T1000 (cell line): ENCODE measurements at places on chromosomes 2 and 18.

- no peak for DNase-seq
Measured at GRCh38 chr2:10478916-10479315, 30.8 kb upstream of the ODC1 start.

GRCh38 chr2:38185012-38185491 is 109.1 kb upstream of the CYP1B1 start:
- no peak for DNase-seq

GRCh38 chr2:43184339-43184895 is 42.0 kb downstream of the ZFP36L2 start:
- DNase-seq: no peak

DNA sequence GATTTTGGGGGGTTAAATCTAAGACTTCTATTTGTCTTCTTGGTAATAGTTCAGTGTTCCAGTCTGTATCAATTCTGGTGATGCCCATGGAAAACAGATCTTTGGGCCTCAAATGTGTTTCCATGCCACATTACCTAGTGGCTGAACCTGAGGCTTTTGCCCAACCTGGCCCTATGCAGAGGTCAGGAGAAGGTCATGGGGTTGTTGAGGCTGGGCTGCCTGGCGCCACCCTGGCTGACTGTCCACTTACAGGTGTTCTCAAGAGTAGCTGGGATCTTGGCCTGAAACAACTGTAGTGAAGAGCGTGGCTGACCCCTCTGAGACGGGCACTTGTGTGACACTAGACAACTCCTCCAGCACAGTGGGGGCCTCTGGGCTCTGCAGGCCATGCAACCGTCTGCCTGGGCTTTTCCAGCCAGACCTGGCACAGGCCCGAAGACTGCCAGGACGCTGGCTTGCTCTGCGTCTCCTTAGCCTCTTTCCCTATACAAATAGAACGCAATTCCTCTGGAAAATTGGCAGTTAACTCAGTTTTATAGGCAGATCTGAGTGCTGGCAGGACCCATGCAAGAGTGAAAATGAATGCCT is 127.8 kb downstream of the TRIM43 start:
- no peak for DNase-seq

DNA sequence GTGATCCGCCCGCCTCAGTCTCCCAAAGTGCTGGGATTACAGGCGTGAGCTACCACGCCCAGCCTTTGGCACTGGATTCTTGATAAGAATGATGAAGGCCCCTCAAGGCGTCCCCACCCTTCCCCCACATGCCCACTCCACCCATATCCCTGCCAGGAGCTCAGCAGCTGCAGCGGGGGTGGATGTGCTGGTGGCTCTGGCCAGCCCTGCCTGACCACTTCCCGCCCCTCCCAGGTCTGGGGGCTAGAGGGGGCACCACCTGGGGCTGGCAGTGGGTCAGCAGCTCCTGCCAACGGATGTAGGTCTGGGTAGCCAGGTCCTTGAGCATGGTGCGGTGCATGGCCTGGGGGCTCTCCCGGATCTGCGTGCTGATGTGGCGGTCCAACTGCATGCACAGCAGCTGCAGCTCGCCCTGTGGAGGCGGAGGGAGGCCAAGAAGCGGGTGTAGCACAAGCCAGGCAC is 7.8 kb upstream of the SEMA4C start:
- no peak for DNase-seq

DNA sequence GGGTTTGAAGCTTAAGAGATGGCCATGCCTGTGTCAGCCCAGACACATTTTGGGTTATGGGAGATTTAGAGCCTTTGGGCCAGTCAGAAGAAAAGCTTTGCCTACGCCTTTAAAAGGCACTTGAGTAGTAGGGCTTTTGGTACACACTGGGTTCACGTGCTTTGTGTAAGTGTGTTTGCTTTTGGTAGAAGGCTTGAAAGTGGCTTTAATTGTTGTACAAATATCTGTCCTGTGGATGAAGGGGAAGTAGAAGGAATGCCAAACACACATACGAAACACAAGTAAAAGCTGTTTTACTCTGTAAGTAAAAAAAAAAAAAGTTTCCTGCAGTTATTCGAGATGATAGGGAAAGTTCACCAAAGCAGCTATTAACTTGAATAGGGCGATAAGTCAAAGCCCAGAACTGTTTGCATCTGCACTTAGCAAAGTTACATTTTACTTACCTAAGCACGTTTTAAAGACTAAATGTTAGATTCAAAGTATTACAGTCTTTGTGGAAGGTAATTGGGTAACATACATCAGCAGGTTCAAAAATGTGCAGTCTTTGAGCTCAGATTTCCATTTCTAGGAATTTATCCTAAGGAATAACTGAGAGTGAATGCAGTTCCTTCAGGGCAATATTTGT is 75.4 kb downstream of the STK25 start:
- no peak for DNase-seq

DNA sequence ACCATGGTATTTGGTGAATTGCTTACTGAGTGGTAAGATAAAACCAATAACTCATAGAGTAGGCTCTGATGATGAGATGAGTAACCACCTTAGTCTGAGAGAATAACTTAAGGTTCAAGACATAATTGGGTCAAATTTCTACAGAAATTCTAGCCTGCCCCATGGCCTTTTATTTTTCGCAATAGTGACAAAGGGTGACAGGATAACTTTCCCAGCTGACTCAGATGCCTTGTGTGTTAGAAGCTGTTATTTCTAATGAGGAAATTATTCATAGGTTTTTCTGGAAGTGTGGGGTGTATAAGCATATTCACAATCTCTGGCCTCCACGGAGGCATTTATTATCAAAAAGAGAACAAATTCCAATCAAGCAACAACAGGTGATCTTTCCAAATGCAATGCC is 159.0 kb downstream of the NUP35 start:
- no peak for DNase-seq

DNA sequence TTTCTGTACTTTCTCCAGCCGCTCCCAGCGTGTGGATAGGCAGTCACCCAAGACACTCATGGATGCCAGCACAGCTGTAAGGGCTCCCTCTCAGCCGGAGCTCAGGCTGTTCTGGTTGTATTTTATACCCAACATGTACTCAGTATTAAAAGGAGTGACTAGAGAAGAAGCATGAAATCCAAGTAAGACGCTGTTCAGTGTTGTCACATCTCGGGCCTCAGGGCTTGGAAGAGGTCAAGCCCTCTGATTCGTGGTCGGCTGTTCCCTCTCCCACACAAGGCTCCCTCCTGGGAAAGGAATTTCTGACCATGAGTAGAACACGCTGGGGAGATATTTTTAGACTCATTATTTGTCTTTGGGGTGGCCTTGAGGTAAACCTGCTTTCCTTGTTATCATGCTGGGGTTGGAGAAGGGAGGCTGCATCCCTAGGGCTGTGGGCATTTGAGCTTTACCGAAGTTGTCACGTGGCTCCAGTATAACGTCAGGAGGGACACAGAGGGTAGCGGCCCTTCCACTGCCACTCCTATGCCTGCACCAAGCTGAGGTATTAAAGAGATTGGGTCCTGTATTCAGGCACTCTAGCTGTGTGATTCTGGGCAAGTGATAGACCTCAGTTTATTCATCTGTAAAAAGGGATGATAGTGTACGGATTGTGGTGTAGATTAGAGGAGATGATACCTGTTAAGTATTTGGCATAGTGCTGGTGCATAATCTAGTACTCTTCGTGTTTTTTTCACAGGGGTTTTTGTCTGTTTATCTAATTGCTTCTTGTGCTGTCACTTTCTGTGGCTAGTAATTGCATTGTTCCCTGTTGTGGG is 34.1 kb downstream of the HK2 start:
- no peak for DNase-seq

DNA sequence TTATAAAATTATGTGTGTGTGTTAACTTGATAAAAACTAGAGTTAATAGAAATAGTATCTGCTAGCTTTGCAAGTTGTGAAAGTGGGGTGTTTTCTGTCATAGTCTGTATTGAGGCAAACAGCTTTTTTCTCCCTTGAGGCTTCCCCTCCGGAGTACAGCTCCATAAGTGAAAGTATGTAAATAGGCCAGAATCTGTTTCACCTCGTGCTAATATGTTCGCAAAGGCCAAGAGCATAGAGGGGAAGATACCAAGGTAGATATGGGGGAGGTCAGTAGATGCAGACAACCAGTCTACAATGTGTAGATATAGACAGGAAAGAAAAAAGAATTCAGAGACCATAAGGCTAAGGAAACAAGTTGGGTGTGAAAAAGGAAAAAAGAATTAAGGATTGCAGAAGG is 72.9 kb downstream of the PTRHD1 start:
- no peak for DNase-seq

GRCh38 chr2:174499371-174499770 is 12.5 kb upstream of the GPR155 start:
- DNase-seq: no peak

DNA sequence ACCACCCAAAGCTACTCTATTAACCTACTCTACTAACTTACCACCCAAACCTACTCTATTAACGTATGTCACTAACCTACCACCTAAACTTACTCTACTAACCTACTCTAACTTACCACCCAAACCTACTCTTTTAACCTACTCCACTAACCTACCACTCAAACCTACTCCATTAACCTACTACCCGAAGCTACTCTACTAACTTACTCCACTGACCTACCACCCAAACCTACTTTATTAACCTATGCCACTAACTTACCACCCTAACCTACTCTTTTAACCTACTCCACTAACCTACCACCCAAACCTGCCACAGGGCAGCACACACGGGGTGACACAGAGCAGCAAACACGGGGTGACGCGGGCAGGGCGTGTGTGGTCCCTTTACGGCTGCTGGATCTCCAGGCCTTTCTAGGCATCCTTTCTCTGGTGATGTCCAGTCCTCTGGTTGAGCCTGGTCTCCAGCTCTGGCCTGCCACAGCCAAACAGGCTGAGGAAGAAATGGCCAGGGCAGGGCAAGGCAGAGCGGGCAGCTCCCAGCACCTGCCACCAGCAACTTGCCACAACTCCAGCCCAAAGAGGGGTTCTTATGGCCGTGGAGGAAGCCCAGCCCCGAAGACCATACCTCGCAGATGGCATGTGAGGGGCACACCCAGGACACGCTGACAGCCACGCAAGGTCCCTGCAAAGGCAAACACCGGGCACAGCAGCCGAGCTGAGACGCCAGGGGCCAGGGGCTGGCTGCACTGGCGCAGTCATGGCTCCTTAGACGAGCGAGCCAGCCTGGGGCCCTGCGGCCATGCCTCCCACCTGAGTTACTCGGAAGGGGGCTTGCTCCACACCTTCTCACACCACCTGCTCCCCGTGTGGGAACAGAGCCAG is 25.7 kb downstream of the PXDN start:
- DNase-seq: no peak

GRCh38 chr2:15836689-15837610 is 103.4 kb upstream of the MYCN start:
- no peak for DNase-seq

DNA sequence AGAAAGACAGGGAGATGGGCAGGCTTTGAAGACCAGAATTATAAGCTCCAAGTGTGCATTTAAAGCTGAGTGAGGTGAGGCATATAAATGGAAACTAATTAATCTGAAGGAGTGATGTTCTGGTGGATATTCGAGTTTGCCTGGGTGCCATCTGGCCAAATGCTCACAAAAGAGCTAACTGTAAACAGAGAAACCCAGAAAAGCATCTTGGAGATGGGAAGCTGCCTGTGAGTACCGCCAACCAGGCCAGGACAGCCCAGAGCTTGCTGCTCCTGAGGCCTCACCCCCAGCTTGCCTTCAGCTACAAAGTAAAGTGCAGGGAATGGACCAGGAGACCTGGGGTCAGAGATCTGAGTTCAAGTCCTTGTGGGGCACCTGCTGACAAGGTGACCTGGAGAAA is 446.1 kb upstream of the MYT1L start:
- DNase-seq: no peak

DNA sequence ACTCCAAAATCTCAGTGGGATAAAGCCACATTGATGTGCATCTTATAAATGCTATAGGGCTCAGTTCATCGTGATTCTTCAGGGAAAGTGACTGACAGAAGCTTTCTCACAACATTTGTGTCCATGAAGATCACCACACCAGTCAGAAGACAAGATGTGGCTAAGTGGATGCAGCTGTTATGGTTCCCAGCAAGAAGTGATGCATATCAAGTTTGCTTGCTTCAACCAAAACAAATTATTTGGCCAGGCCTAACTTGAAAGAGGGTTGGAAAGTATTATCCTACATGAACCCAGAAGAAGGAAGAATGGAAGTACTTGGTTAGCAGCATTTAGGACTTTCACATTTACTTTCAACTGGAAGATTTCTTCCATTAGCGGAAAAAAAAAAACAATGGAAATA is 210.0 kb upstream of the ACVR2A start:
- no peak for DNase-seq

DNA sequence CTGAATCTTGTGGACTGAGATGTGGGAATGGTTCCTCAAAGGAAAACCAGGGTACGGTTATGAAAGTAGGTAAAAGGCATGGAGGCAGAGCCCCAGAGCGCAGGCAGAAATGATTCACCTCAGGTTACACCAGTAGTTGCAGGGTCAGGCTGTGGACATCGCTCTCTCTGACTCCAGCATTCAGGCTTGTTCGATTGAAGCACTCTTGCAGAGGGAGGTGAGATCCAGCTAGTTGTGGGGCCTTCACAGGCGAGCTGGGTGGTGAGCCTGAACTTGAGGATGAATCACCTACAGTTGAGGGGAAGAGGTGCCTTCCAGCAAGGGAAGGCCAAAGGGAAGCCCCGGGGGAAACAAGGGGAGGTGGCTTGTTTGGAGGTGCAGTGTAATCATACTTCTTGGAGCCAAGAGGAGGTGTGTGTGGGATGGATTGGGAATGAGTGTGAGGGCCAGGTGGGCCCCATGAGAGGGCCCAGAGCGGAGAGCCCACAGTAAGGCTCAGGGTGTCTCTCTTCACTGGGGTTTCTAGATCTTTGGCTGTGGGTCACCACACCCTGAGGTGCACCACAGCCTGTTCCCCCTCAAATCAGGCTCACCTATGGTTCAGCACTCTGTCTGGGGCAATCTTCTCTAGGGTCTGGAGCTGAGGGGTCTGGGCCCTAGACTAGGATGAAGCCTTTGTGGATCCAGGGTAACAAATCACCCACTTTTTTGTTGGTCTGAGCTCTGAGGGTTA is 48.5 kb upstream of the MCFD2 start:
- no peak for DNase-seq

- no peak for DNase-seq
Measured at GRCh38 chr2:224162122-224162521, 123.0 kb upstream of the SERPINE2 start.

DNA sequence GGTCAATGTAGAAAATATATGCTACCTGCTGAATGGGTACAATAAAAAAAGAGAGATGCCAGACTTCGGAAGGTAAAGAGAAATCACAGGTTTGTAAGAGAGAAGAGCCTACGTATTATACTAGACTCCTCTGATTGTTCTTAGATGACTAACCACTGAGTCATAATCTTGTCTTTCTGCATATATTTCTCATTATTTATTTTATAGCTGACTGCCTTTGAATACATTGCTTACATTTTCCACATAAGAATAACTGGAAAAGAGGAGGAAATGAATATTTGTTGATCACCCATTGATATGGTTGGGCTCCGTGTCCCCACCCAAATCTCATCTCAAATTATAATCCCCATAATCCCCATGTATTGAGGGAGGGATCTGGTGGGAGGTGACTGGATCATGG is 90.3 kb upstream of the RAB27B start:
- DNase-seq: no peak

- no peak for DNase-seq
Measured at GRCh38 chr18:5693699-5694294, 150.0 kb upstream of the EPB41L3 start.
